ENCODE measurements at places on chromosomes 5 and 9.

- DNase-seq: no peak
Observed at GRCh38 chr5:1442222-1443145, 2.8 kb downstream of the SLC6A3 start.

- DNase-seq: no peak
Observed at GRCh38 chr9:111720174-111720573, 58.8 kb downstream of the GNG10 start.

GRCh38 chr5:43332401-43332800 is 19.2 kb upstream of the HMGCS1 start:
- DNase-seq: no peak

DNA sequence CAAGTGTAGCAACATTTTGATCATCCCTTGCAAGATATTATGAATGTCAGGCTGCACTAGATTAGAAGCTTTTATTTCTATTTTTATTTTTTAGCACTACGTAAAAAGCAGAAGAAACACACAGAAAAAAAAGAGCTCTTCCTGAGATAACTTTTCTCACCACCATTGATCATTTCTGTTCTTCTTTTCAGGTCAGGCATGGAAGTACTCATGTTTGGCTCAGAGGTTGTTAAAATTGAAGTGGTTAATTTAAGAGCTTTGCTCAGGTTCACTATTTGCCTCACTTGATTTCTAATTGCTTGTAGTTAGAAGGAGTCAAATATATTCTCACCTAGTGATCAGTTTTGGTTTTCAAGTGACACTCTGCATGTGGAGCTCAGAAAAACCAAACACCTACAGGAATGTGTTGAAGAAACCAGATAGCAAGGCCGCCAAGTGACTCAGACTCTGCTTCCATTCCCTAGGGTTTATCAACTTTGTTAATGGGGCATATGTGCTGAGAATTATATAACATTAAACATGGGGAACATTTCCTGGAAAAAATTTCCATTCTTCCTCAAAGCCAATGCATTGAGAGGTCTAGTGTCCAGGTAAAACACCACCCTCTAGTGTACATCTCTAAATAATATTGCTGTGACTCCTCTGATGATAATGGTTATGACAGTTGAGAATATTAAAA is 679.8 kb downstream of the CETN3 start:
- no peak for DNase-seq

DNA sequence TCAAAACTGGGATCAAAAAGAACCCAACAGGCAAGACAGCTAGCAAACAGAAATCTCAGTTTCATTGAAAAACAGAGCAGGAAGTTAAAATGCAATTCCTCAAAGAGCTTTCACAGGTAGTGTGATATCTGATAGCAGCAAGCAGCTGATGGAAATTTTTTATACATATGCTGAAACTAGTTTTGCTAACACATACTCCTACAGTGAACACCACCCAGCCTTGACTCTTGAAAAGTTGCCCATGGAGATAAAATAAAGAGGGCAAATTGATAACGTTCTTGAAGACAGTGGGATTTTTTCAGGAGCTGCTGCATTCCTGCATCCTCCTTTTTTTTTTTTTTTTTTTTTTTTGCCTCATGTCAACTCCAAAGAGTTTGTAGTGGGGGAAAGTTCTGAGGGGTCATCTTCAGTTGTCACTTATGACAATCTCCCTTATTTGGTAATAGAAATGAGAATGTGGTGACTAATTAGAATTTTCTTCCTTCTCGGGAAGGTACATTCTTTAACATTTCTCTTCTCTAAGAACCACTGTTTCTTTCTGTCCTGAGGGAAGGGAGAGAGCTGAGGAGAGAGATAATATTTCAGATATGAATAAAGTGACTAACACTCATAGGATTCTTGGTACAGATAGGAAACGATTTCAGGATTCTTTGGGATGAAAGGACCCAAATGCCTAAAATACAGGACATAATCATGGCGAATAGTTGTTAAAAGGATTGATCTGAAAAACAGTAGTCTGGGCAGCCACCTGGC is 24.6 kb downstream of the SH3RF2 start:
- no peak for DNase-seq

All from GM18507 (cell line).